Activated CD4-positive, CD25-positive, alpha-beta regulatory T cell treated with anti-CD3 and anti-CD28 coated beads, Interleukin-2, amount 50 U/mL, for 72 hours (primary cell): ENCODE measurements at places on chromosomes 6 and 20.

DNA sequence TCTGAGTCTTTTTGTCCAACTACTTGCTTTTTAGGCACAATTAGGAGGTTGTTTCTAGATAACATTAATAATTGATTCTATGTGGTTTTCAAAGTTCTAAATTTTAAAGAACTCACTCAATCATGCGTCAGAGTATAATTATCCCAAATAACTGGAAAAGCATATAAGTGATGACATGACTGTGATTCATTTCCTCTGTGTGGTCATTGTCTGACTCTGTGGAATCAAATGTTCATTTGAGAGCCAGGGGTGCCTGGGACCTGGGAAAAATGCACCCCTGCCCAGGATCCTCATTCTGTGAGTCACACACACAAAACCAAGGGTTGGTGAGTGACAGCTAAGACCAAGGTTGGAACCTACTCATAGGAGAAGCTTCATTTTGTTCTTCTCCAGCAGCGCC is 127.1 kb upstream of the MLIP start:
- DNase-seq, result no peak

DNA sequence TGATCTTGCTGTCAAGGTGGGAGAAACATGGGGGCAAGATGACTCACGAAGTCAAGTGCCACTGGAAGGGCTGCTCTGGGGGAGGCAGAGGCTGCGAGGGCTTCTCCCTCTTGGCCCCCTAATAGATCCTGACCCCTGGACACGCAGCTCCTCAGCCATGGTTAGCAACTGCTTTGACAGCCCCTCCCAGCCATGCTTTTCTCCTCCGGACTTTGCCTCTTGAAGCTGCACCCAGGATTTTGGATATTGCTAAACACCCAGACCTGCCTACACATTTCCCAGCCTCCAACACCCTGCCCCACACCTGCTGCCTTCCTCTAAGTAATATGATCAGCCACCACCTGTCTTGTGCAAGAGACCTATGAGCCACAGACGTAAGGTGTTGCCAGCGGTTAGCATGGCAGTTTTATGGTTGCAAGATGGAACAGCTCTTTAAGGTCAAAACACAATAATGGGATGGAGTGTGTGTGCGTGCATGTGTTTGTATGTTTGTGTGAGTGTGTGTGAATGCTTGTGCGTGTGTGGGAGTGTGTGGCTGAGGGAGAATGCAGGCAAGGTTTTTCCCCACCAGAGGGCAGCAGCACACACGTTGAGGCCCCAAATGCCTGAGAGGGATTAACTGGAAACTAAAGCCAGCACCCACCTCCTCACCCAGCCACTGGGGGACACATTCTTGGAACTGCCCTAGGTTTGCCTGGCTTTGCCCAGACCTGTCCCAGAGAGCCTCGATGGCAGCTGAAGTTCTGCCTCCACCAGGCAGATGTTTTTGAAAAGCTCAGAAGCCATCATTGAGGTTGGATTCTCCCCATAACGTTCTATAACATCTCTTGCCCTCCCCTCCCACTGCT is 2.5 kb downstream of the IP6K3 start:
- peak; percentile 76 for DNase-seq

- no peak for DNase-seq
Measured at GRCh38 chr6:18389479-18389878, 2.3 kb downstream of the RNF144B start.

- DNase-seq, result no peak
Measured at GRCh38 chr20:11849976-11850670, 67.6 kb upstream of the BTBD3 start.

- no peak for DNase-seq
Measured at GRCh38 chr6:136651982-136652381, 101.8 kb upstream of the MAP7 start.

DNA sequence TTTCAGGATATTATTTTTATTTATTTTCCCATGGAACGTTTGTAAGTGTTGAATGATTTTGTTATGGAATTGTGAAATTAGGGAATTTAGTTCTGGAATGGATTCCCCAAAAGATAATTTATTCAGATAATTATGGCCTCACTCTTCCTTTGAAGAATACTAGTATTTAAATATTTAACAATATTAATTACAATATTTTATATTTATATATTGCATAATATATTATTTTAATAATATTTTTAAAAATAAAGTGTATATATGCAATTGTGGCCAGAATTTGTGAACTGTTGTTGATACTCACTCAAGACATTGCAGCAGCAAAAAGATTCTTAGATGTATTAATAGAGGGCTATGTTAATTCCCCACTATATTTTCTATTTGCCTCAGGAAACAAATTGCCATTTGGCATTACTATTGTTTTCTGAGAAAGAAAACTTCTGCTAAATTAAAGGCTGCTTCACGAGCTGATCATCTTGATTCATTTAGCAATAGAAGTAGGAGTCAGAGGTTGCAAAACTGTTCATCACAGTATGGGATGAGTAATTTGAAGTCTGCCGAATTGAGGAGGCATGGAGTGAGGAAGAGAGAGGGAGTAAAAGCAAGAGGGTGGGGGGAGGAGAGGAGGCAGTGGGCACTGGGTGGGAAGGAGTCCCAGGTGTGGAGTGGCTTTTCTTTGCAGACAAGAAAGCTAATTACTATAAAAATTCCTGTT is 729.2 kb downstream of the DHX35 start:
- no peak for DNase-seq

- no peak for DNase-seq
Measured at GRCh38 chr6:106143665-106144064, 57.5 kb downstream of the PRDM1 start.

DNA sequence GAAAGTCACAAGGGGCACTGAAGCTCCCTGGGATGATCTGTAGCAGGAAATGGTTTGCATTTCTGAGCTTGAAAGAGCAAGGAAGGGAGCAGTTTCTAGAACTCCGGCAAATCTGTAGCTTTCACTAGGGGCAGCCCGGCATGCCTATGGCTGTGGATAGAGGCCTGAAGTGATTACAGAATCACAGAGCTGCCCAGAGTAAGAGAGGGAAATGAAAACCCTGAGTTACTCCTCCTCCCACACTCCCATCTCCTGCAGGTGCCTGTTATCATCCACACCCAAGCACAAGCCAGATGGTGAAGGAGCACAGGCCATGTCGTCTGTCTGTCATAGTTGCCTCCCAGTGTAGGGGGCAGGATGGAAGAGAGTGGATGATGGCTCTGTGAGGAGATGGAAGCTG is 37.1 kb downstream of the HLA-F start:
- no peak for DNase-seq

DNA sequence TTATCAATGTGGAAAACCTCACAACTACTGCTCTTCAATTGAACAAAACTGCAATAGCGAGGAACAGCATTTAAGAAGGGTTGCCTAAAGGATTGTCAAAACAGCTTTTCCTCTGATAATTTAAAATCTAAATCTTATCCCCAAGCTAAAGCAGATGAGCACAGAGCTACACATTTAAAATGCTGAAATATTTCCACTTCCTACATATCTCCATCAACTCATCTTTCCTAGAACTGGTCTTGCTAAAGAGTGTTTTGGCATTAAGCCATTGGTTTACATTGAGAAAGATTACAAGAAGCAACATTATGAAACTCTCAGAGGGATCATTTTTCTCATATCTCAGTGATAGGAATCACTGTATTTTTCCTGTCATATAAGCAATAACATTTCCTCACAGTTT is 3.6 kb downstream of the OR10C1 start:
- no peak for DNase-seq

GRCh38 chr20:63740070-63740626 is 572 bp downstream of the SLC2A4RG start:
- DNase-seq, result peak; percentile 51

GRCh38 chr6:80179695-80180094 is 73.2 kb downstream of the BCKDHB start:
- DNase-seq, result no peak
